Stomach (tissue), 19 donors: ENCODE measurements at places on chromosomes 2 and 18.

- H3K27me3 ChIP-seq = no peaks in the 10 kb centered on the region
- no peaks in the 10 kb centered on the region for H3K36me3 ChIP-seq
- H3K4me1 ChIP-seq = no peaks in the 10 kb centered on the region
- H3K4me3 ChIP-seq = no peak overlapping the region
- DNase-seq = no peak
Measured at GRCh38 chr2:183505911-183506310, 381.7 kb downstream of the NUP35 start.

DNA sequence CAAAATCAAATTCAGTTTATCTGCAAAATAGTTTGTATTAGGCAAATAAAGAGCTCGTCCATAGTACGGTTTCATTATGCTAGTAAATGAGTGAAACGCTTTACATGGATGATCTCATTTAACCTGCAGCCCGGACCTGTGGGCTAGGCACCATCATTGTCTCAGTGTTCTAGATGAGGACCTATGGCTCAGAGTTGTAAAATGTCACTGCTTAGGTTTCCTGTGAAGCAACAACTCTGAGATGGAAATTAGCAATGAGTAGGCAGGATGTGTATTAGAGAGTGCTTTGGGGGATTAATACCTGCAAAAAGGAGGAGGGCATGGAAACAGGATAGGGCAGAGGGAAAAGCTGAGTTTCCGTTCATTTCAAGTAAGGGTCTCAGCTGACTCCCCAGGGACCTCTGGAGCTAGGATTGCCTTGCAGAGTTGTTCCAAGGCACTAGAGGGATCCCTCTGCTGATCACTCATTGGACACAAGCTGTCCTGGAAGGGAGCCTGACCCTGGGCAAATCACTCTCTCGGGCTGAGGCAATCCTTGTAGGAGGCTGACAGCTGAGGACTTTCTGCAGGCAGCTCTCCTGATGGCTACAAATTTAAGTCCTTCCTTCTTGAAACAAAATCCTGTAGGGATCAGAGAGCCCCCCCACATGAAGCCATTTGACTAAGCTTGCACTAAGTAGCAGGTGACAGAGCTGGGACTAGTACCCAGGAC, 58.8 kb upstream of the SIX2 start:
- H3K36me3 ChIP-seq = no peaks in the 10 kb centered on the region
- no peak overlapping the region for H3K27ac ChIP-seq
- no peak for DNase-seq
- H3K27me3 ChIP-seq = no peaks in the 10 kb centered on the region
- no peak overlapping the region for H3K4me3 ChIP-seq

GRCh38 chr2:33091541-33092123, 144.9 kb downstream of the LTBP1 start:
- H3K4me1 ChIP-seq = peaks cover under 1% of the 10 kb centered on the region
- no peaks in the 10 kb centered on the region for H3K27me3 ChIP-seq
- H3K27ac ChIP-seq = no peak overlapping the region
- H3K36me3 ChIP-seq = no peaks in the 10 kb centered on the region

DNA sequence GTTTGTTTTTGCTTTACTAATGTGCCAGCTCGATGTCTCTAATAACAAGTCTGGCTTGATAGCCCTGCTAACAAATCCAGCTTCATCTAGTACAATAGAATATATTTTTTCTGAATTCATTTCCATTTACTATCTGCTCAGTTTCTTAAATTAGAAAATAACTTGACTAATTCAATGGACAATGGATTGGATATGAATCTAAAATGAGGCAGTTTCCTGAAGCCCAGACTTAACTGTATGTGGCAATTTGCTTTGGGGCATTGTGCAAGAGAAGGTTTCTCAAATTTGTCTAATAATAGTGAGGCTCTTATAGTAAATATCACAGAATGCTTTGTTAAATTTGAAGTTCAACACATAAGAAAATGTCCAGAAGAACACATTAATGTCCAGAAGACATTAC, 25.8 kb downstream of the CALCRL start:
- no peaks in the 10 kb centered on the region for H3K36me3 ChIP-seq
- no peaks in the 10 kb centered on the region for H3K4me1 ChIP-seq
- H3K27me3 ChIP-seq = no peaks in the 10 kb centered on the region
- H3K4me3 ChIP-seq = no peak overlapping the region
